ENCODE measurements at places on chromosomes 2 and 18. TPM values are rescaled to one million over a fixed set of nuclear protein-coding genes. Genes with fewer than 3 reads are reported as not detected.

- no peak for DNase-seq
Measured at GRCh38 chr2:113857464-113857863, 32.4 kb upstream of the ACTR3 start.

- DNase-seq, result no peak
Measured at GRCh38 chr18:36265015-36265414, 32.5 kb upstream of the FHOD3 start.

DNA sequence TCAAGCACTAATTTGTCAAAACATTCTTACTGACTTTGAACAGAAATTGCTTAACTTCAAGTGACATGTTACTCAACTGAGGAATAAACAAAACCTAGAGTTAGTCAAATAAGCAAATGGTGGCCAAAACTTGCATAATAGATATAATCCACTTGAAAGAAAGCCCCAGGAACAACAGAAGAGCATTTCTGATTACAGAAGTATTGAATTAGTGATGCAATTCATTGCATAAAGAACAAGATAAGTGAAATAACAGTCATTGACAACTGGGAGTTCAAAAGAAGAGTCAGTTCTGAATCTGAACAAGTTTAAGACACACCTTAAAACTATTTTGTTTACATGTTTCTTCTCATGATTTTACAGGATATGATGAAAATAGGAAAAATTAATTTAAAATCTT, 30.8 kb downstream of the COBLL1 start:
- no peak for DNase-seq

GRCh38 chr2:219041252-219041651, at the start of gene CFAP65:
TSS of gene CFAP65 (minus strand) at chr2:219041516. CDS start at chr2:219039048, 2,468 bp downstream.
- DNase-seq, result no peak

DNA sequence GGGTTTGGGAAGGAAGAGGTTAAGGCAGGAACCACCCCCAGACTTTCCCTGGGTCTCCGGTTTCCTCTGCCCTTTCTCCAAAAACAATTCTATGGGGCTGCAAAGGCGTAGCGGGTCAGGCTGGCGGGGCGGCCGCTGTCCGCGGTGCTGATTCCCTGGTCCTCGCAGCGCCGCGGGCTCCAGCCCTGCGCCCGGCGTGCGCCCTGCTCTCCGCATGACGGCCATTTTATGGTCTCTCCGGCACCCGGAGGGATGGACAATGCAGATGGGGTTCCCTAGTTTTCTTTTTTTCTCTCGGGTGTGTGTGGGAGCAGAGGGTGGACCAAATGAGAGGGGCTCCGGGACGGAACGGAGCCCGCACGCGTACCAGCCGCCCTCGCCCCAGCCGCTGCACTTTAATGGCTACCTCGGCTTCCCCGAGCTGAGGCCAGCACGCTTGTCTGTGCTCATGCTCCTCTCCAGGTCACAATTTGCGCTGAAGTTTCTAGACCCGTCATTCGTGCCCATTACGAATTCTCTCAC, 1.6 kb downstream of the ST8SIA3 start:
- DNase-seq, result no peak

GRCh38 chr2:18612133-18612532, 22.8 kb upstream of the NT5C1B start:
- no peak for DNase-seq

DNA sequence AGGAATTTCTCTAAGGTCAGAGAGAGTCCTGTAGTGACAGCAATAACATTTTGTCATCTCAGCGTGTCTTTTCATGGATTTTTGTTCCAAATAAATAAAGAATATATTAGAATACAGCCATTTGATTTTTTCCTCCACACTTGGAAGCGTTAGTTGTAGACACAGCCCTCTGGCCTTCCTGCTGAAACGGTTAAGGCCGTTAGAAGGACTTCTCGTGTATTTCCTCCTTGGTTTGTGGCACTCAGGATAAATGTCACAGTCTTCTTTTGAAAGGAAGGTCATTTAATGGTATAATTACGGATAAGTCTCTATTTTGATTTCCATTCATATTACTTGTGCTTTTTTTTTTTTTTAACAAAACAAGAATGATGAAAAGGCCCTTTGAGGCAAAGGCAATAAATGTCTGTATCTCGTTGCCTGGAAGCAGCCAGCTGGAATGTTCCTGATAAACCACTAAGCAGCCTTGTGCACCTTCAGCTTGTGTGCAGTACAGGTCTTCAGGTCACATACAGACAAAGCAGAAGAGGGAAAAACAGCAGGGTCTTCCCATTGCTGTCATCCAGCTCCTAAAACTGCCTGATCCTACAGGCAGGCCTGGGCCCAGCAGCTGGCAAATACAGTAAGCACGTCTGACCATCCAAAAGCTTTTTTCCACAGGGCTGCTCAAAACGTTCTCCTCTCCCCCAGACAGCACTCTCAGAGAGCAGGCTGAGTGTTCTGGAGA, 14.4 kb downstream of the EFR3B start:
- DNase-seq, result no peak

GRCh38 chr2:28643327-28643726, 108.3 kb upstream of the PPP1CB start:
- DNase-seq, result no peak

DNA sequence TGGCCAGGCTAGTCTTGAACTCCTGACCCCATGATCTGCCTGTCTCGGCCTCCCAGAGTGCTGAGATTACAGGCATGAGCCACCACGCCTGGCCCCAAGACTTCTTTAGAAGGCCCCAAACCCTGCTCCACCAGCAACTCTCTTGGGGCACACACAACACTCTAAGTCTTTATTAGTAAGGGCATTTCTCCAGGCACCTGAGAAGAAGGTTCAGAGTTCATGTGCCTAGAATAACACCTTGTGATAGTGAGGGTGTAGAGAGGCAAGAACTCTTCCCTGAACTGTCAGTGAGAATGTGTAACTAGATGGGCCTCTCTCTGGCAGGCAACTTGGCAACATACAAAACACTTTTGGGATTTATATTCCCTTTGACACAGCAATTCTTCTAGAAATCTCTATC, 43.8 kb downstream of the SH2D6 start:
- DNase-seq, result no peak

GRCh38 chr2:157785866-157786662, 90.1 kb downstream of the ACVR1 start:
- DNase-seq, result no peak

DNA sequence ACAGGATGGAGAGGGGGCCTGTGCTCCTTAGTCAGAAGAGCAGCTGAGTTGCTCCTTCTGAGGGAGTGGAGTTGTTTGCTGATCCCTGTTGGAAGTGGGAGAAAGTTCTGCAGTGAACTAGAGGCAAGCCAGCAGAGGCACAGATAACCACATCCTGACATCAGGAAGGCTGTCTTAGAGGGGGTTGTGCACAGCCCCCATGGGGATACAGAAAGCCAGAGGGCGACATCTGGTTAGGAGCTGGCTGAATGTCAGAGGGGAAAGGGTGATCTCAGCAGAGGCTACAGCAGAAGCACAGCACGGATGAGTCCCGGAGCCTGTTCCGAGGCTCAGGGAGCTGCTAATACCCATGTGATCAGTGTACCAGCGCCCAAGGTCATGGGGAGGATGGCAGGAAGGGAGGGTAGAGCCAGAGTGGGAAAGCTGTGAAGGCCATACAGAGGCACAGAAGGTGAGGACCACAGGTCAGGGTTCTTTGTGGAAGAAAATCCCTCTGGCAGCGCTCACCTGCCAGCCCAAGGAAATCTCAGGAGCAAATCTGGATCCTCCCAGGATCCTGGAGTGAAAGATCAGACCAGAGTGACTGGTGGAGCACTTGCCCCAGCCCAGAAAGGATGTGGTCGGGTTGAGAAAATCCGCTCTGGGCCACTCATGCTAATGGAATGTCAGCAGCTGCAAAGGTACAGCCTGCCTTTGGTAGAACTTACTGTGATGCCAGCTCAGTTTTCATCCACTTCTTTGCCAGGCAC, 111.8 kb downstream of the STPG4 start:
- no peak for DNase-seq

DNA sequence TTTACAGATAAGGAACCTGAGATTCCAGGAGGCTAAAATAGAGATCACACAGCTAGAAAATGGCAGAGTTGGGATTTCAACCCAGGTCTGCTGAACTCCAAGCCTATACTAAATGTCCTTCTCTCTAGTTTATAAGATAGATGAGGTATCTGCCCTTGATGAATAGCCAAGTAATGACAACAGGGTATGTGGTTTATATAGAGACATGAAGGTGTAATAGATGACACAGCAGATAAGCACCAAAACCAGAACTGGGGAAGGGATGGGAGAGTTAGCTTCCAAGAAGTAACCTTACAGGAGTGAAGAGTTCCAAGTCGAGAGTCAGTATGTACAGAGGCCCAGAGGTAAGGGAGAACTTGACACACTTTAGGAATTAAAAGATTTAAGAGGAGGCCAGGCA, 104.7 kb upstream of the UBXN4 start:
- no peak for DNase-seq

GRCh38 chr2:220134756-220135534, 507.5 kb downstream of the SLC4A3 start:
- no peak for DNase-seq

DNA sequence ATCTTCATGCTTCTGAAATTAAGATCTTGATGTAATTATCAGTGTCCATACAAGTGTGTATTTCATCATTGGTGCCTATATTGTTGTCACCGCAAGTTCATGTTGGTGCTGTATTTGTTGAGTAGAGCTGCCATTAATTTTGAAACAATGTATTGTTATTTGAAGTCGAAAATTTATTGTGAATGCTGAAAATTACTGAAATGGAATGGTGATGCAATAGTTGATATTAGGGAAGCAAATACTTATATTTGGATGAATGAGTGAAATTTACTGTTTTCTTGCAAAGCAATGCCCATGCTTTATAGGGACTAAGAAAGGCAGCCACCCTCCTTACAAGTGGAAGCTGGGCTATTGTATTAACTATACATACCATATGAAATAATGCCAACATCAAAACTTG, 41.6 kb downstream of the SERPINB8 start:
- DNase-seq, result no peak

DNA sequence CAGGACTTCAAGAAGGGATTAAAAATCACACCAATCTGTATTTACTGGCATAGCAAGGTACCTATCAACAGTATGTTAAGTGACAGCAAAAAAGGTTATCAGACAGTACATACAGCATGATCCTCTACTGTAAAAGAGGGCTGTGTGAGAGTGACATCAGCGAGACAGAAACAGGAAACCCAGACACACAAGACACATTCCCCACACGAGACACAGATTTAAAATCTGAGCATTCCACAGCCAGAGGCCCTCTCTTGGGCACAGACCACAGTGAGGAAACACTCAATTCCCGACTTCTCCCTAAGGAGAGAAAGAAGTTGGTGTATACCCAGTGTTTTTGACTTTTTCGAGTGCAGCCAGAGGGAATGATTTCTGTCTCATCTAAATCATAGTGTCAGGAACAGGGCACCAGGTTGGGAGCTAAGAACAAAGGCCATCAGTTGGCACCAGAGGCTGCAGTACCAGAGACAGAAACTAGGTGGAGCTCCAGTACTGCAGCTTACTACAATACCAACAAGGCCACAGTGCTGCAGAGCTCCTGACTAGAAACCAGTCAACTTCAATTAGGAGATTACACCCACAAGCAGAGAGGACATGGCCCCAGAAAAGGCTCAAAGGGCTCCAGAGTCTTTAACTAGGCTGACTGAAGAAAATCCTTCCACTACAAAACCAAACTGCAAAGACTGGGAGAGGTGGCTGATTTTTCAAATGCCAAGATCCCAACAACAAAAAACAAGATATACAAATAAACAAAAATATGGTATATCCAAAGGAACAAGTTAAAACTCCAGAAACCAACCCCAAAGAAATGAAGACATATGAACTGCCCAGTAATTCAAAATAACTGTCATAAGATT, 41.0 kb downstream of the UNC50 start:
- DNase-seq, result peak; percentile 68

DNA sequence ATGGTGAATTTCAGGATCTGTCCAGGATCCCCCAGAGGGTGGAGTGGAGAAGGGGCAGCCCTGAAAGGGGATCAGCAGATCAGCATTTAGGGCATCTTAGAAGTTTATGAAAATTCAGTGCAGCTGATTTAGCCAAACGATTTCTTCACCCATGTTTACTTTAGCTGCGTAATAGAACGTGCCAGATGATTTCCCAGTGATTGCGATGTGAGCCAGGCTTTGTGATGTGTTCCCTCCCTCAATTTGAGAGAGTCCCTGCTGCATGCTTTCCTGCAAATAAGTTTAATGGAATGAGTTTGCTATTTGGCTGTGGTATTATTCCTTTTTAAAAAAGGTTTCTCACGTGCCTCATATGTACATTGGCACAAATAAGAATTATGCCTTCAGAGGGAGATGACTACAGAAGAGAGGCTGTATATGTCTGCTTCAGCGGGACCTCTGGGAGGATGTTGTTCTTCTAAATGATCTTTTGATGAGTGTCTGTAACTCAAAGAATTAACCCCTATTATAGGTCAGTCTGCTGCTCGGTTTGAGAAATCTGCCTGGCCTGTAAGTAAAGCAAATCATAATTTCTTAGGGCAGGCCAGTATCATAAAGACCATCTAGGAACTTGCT, 111.9 kb downstream of the MRO start:
- DNase-seq, result no peak

GRCh38 chr2:2523461-2524347, 192.6 kb upstream of the MYT1L start:
- DNase-seq, result no peak

GRCh38 chr18:13526519-13526918, 199.8 kb downstream of the FAM210A start:
- no peak for DNase-seq

GRCh38 chr18:51561821-51562220, 364.3 kb upstream of the MEX3C start:
- DNase-seq, result no peak

Gene SLC4A3
- total RNA-seq, result 0.14 TPM

Gene LCLAT1
- total RNA-seq, result 28.9 TPM

Gene CYTIP
- total RNA-seq, result 206 TPM

Gene GPR155
- 1.1 TPM for total RNA-seq

Gene CXCR1
- total RNA-seq, result not detected
